CD8-positive, alpha-beta T cell (primary cell): ENCODE measurements at places on chromosomes 12 and 14. TPM values are rescaled to one million over a fixed set of nuclear protein-coding genes. Genes with fewer than 3 reads are reported as not detected.
A peak's percentile ranks its signal among the peaks of the same experiment; 100 is the strongest.

- DNase-seq = no peak
Measured at GRCh38 chr12:116604178-116604895, 45.2 kb downstream of the MAP1LC3B2 start.

PRH2 gene
- total RNA-seq = not detected

- DNase-seq = no peak
Measured at GRCh38 chr14:28776482-28777266, 10.1 kb downstream of the FOXG1 start.

DNA sequence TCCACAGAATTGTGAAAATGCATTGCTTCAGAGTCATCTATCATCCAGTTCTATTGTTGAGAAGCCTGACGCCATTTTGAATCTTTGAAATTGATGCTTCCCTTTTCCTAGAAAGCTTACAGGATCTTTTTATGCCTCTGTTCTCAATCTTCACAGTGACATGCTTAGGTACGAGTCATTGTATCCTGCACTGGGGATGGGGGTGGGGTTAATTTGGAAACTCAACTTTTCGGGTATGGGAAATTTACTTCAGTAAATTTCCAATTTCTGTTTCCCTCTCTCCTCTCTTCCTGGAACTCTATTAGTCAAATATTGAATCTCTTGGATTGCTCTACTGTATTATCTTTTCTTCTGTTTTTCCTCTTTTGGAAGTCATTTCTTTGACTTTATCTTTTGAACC is 24.5 kb downstream of the RNASE10 start:
- DNase-seq = no peak

GRCh38 chr12:18496156-18496555 is 234.8 kb downstream of the PIK3C2G start:
- DNase-seq = no peak

- no peak for DNase-seq
Measured at GRCh38 chr12:14910090-14910915, 24.6 kb upstream of the MGP start.

DNA sequence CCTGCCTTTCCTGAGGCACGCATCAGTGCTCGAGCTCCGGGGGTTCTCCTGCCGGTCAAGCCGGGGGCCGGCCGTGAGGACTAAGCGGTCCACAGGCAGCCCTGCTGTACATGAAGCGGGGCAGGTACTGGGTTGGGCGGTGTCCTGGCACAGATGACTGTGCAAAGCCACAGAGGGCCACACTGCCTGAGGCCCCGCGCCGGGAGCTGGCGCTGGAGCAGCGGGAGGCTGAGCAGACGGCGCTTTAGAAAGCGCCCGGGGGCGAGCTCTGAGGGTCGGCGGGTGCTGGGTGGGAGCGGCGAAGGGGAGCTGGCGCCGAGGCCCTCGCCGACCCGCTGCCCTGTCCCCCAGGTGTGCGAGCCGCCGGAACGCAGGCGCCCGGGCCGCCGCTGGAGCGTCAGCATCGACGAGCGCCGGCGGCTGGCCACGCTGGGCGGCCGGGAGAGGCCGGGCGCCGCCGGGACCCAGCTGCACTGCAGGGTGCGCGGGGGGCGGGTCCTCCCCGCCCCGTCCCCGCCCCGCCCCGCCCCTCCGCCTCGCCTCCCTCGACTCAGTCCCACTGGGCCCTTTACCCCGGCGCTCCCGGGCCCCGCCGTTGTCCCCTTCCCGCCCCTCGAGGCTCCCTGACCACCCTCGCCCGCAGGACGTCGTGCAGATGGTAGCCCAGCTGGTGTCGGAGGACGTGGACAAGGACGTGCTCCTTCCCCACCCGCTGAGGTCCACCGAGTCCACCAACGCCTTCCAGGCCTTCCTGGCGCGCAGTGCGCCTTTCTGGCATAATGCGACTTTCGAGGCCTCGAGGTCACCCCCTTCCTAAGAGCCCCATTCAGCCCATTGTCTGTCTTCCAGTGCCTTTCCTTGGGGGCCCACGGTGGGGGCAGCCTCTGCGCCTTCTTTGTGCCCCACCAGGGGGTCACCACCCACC is 8.3 kb upstream of the MTA1 start:
- no peak for DNase-seq

GRCh38 chr12:47947341-47947740 is 16.1 kb upstream of the TMEM106C start:
- DNase-seq = no peak

DNA sequence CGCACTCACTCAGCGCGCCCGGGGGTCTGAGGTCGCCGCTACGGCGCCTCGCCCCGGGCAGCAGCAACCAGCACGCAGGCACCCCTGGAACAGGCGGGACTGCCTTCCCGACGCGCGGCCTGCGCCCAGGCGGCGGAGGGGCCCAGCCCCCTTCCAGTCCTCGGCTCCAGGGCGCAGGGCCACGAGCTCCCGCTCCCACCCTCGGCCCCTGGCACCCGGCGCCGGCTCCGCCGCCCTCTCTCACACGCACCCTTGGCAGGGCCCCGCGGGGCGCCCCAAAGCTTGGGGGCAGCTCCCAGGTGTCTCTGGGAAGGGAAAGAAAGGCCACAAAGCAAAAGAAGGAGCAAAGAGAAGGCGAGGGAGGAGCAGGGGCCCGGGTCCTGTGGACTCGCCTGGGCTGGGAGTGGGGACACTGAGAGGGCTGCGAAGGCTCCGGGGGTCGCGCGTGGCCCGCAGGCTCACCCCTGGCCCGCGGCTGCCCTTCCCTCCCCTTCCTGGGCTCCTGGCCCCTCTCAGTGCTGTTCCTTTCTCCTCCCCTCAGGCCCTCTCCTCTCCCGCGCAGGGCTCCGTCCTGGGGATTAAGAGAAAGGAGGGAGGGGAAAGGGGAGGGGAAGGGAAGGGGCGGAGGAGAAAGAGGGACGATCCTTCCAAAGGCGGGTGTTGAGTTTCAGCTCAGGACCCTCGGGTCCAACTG is 907 bp upstream of the EFS start:
- no peak for DNase-seq

COX14 gene
- total RNA-seq = 42.2 TPM

PLA2G1B gene
- not detected for total RNA-seq

DNA sequence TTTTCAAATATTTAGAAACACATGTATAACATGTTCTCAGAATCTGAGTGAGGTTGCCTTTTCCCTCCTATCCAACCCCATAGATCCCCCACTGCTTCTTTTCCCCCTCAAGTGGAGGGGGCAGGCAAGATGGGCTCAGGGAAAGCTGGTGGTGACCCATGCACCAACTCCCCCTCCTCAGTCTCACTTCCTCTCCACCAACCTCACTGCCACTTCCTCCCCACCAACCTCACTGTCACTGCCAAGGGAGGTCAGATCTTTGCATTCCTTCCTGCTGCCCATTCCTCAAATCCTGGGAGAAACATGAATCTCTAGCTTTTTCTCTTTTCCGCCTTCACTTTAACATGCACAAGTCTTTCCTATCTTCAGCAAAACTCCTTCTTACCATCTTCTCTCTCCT is 48.7 kb downstream of the SPTB start:
- DNase-seq = no peak

- DNase-seq = no peak
Measured at GRCh38 chr14:67331368-67332125, 28.1 kb downstream of the ATP6V1D start.

- no peak for DNase-seq
Measured at GRCh38 chr12:16437281-16437816, 89.9 kb downstream of the MGST1 start.

- no peak for DNase-seq
Measured at GRCh38 chr12:25529738-25530137, 23.3 kb downstream of the LMNTD1 start.

DNA sequence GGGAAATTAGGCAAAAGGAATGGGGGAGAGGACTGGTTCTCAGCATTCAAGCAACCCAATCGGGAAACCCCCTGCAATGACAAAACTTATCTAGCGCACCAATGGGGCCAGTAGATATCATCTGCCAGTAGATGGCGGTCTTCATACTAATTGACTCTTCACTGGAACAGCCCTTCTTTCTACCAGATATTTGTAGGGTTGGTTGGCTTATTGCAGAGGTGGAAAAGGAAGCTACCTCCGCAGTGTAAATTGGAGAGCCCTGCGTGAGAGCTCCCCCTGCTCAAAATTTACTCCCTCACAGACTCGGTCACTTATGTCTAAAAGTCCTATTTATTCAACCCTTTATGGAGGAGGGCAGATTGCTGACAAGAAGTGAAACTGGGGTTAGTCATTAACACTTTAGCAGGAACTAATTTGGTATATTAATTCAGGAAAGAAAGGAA is 166.1 kb upstream of the CCND2 start:
- peak; percentile 77 for DNase-seq

DNA sequence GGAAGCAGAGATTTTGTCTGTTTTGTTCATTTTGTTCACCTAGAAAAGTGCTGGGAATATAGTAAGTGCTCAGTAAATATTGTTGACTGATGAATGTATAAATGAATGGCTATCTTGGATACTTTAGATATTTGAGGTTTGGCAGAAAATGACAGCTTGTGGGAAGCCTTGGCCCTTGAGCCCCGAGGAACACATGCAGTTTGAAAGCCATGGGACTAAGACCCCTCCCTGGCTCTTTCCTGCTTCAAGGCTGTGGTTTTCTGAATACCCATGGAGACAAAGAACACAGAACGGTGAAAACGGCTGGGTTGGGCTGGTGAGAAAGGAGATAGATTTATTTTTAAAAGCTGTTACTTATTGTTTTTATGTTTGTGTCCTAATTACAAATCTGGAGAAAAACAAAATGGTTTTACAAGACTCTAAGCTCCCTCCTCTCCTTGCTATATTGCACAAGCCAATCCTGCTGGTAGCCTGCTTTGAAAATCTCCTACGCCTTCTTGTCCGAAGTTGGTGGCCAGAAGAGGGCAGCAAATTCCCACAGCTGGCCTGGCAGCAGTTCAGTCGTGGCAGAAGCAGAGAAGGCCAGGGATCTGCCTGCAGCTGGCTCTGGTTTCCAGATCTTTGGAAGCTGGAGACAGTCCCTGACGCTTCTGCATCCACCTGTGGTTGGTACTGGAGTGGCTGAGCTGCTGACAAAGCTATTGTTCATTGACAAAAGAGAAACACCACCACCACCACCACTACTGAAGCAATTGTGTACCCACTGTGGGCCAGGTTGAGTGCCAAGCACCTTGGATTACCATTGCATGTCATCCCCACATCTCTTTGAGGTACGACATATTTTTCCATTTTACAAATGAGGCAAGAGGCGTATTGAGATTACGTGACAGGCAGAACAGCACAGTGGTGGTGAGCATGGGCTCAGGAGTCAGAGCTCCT is 5.2 kb upstream of the KRT85 start:
- peak; percentile 31 for DNase-seq

DNA sequence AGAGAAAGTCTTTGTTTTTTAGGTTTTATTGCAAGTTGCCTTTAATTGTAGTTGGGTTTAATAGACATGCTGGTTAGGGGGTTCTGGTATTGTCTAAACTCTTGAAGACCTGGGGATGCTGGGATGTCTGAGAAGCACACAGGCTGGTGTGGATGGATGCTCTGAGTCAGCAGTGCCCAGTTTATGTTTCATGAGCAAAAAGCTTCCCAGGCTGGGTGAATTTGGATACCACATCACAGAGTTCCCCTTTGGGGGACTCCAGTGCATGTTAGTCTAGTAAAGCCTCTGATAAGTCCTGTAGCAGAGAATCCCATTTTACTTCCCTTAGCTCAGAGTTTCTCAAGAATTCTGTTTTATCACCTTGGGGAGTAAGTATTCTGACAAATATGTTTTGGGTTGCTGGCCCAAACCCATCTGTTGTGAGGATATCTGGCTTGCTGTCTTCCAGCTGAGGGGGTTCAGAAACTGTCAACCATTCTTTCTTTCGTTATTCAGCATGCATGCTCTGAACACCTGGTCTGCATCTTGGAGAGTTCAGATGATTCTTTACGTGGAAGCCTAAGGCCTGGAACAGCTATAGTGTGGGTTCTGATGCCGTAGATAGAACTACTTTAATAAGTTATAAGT is 509.1 kb downstream of the VRK1 start:
- no peak for DNase-seq

LPAR5 gene
- total RNA-seq = 6.8 TPM

DNA sequence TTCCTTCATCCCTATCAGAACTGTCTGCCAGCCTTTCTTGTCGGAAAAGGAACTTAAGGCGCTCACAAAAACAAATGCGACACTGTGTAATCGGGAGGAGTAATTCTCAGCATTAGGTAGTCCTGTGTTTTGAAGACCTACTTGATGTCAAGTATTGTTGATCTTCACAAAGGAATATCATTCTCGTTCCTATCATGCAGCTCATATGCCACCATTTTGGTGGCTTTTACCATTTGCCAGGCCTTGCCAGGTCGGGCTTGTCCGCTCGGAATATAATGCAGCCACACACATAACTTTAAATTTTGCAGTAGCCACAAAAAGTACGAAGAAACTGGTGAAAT is 903 bp upstream of the PPP4R3A start:
- DNase-seq = no peak

SLC10A1 gene
- not detected for total RNA-seq

GRCh38 chr14:82251494-82251893 is 717.8 kb upstream of the SEL1L start:
- no peak for DNase-seq

IAPP gene
- total RNA-seq = not detected

EGLN3 gene
- 0.68 TPM for total RNA-seq

GRCh38 chr14:72565149-72565559 is 328.7 kb downstream of the DPF3 start:
- no peak for DNase-seq

RD3L gene
- not detected for total RNA-seq

DNA sequence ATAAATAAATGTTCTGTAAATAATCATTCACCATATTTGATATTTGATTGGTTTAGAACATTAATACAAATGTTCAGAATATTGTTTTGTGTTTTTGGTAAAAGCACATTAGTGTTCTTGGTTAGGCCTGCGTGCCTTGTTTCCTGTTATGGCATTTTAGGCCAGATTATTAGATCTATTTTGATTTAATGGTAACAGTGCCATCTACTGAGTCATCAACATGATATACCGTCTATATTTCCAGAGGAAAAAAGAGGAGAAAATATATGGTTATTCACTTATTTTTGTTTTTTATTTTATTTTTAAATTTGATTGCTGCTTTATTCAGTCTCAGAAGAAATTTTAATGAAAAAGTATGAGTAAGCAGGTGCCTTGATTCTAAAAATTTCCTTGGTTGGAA is 60.3 kb downstream of the GPHN start:
- DNase-seq = no peak

DNA sequence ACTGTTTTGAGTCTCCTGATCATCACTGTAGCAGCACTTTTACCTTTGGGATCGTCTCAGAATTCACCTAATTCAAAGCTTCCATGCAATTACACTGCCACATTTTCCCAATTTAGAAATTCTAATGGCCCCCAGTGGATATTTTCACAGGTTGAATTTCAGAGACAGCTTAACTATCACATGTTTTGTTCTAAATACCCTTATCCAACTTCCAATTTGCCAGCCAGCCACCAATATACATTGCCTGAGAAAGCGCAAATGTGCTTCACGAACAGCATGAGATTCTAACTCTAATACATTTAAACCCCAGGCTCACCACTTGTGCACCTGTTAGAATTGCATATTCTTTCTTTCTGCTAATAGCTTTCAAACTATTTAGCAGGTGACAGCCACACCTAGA is 1160.9 kb upstream of the TMEM132C start:
- no peak for DNase-seq

- DNase-seq = no peak
Measured at GRCh38 chr12:22223356-22223755, 111.2 kb downstream of the ST8SIA1 start.
